ENCODE measurements at places on chromosomes 4 and X.

GRCh38 chrX:63922221-63922620 lies 137.2 kb upstream of the ARHGEF9 start:
- DNase-seq: no peak

- DNase-seq: no peak
These were observed 215.3 kb upstream of the TTC29 start for GRCh38 chr4:147160908-147161513.

DNA sequence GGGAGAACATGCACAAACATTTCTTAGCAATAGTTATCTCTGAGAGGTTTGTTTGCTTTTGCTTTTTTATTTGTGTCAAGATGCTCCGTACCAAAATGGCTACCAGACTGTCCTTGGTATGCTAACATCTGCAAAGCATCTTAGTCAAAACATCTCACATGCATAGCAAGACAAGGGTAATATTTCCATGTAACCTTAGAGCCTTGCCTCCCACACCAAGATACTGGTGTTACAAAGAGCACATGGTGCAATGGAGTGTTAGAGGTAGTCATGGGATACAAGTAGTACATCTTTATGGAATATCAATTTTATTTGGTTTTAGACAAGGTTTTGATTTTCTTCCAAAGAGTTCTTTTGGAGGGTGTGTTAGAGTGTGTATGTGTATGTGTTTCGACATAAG lies 109.7 kb downstream of the NR3C2 start:
- no peak for DNase-seq

DNA sequence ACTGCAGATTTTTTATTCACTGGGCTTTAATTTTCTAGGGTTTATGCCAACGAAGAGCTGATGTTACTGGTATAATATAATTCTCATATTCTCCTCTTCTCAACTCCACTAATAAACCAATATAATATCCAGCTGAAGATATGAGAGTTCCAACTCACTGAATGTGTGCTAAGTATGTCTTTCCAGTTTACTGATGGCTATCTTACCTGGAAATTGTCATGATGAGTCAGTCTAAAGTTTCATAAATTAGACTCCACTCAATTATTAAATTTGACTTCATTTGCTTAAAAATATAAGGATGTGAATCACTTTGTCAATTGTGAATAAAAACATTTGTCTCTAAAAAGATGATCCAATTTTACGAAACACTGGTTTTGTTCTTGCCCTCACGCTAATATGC lies 28.4 kb downstream of the STBD1 start:
- DNase-seq: no peak

DNA sequence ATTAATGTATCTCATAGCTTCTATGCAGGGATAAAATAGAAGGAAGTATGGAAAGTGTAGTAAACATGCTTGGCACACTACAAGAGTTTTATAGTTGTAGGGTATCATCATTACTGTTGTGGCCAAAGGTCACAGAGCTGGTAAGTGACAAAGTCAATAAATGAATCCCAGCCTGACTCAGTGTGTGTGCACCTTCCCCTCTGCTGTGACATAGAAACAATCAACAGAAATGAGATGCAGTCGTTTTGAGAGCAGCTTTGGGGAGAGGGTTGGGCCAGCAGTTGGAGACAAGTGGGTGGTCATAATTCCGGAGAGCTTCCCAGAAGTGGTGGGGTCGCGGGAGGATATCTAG lies 82.4 kb upstream of the RBPJ start:
- DNase-seq: no peak

DNA sequence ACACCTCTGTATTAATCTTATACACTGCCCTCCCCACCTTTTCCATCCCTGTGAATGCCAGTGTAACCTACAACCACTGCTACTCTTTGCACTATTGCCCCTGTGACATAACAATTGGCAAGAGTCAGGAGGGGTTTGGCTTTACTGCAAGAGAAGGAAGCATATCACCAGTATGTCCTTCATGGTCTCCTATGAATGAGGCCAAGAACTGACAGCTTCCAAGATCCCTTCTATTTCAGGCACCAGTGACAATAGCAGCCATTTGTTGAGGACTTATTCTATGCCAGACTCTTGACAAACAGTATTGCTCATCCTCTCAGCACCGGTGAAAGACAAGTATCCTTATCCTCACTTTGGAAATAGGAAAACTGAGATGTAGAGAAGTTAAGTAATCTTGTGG lies 363.9 kb downstream of the MID1IP1 start:
- no peak for DNase-seq
